ENCODE measurements at places on chromosomes 2 and 18.

DNA sequence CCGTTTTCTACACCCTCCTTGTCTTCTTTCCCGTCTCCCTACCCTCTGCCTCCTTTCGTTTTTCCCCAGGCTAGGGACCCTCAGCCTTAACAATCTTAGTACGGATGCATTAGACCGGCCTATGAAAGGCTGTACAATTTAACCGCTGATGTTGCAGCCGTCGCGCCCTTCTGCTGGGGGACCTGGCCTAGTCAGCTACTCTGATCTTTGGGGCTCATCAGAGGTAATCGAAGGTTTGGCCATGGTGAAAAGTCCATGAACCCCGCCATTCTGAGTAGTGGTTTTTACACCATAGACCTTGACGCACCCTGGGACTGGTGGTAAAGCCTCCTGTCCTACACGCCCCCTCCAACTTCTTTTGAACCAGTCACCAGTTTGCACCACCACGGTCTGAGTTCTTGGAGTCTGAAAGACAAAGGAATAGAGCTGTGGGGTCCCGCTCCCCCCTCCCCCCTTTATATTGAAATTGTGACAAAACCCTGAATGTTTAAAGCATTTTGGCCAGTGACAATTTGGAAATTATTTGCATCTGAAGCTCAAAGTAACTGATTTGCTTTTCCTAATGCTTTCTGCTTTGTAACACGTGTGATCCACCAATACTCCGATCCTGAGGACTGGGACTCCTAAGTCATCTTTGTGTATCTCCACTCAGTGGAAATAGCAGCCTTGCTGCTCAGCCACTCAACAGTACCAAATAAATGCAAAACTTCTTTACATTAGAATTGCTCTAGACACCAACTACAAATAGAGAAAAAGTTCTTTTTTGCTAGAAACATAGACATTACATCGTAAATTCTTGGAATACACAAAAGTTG lies 642 bp upstream of the SRSF7 start:
- peak; percentile 66 for DNase-seq

DNA sequence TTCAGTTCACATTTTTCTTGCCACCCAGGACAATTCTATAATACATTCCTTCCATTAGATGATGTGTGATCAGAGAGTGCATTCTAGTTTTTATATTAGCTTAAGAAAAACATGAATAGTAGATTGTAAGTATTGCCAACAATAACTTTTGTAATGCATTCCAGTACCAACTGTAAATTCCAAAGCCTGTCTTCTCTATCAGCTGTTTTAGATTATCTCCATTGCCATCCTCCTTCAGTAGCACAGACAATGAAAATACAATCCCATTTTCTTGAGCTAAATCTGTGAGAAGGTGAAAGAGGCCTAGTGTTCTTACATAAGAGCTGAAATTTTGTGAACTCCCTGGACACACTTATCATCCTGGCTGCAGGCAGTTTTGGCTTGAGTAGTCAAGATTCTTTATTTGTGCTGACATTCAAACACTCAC lies 103.9 kb downstream of the CCBE1 start:
- DNase-seq, result no peak

- DNase-seq, result no peak
Measured at GRCh38 chr2:179447839-179448447, 183.3 kb upstream of the SESTD1 start.

DNA sequence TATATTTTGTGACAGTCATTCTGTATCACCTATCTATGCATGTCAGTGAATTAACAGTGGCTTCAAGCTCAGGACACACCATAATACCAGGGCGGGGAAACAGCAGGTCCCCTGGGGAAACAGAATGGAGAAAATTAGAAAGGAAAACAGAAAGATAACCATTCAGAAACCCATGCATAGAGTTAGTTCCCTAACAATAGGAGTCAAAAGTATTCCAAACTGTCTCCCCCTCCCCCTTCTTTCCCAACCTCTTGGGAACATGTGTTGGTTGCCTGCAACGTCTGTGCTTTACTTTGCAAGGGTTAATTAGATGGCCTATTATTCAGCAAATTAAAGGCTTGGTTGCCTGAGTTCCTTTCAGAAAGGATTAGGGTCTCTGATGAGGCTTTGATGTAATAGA lies 176.4 kb downstream of the MYO3B start:
- DNase-seq, result no peak

DNA sequence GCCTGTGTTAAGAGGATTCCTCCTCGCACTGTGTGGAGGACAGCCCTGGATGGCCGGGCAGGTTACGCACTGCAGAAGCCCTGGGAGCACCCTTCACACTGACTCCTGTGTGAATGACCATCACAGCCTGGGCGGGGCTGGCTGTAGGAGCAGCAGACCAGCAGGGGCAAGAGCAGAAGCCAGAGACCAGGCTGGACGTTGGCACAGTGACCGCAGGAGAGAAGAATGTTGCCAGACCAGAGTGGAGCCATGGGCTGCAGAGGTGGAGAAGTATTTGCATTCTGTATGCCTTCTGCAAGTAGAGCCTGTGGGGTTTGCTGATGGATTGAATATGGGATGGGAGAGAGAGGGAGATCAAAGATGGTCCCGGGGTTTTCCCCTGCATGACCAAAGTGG lies 23.1 kb downstream of the LRRFIP1 start:
- DNase-seq, result no peak

DNA sequence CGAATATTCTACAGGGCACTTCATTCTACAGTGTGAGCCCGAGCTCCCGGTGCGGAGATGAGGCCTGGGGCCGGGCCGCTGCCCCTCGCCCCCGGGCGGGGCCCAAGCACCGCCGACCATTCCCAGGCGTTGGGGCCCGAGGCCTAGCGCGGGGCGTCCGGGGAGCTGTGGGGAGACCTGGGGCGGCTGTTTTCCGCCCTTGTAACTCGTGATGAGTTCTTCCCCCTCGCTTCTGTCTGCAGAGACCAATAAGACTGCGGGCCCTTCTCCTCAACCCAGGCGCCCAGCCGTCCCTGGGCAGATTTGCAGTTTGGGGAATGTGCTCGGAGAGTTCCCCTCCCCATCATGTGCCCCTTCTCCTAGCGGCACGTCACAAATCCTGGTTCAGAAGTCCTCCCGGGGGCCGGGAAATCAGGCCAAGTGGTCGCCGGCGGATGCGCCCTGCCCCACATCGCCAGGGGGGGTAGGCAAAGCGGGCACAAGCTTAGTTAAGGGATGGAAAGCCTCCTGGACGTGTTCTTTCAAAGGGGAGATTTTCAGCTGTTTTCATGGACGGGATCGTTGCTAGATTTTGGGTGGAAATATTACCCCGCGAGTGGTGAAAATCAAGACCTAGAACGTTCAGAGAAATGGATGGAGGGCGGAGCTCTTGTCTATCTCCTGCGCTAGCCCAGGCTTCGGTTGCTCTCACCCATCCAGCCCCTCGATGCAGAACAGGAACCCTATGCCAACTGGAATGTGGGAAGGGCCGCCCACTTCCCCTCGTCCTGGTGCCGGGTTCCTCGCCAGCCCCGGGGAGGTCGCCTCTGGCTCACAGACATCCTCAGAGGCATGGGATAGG lies 18.8 kb upstream of the HAAO start:
- DNase-seq, result peak; percentile 60

DNA sequence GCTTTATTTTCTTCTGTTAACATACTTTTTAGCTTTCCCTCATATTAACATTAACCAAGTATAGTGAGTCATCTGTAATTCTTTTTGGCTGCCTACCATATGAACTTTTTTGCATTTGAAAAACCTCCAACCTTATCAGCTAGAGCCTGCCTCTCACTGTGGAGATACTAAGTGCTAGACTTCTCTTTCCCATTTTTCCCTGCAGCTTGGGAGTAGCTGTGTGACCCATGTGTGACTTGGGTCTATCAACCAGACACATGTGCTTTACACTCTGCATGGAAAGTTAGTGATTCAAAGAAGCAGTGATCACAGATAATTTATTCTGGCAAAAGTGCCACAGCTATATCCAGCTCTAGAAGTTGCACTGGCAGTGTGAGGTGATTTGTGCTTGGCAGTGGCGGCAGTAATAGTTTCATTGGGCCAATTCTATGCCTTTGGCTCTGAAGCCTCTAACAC lies 36.3 kb downstream of the PREPL start:
- no peak for DNase-seq

Measured in SHP77 treated with DMSO at 0.1 percent for 48 hours (cell line).